ENCODE measurements at places on chromosomes 2 and 18.

- no peak for DNase-seq
Measured at GRCh38 chr2:119426801-119427395, 4.8 kb upstream of the TMEM37 start.

GRCh38 chr18:2547477-2548087 is 23.7 kb downstream of the METTL4 start:
- no peak for DNase-seq

- no peak for DNase-seq
Measured at GRCh38 chr2:7010391-7011054, 93.3 kb downstream of the RNF144A start.

GRCh38 chr2:161980976-161981375 is 93.0 kb downstream of the DPP4 start:
- no peak for DNase-seq

DNA sequence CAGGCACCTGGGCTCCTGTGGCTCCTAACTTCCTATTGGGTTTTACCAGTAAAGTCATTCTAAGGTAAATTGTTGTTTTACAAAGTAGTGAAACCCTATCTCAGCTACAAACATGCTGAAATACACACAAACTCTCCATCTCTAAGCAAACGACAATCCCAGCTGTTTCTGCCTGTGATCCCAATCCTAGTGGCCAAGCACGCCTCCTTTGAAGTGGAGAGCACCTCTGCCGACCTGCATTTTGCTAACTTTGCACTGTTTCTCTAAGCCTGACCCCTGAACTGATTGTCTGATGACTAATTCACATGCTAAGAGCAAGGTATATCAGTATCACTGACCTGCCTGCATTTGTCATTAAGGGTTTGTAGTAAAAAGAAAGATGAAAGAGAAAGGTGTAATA is 124.3 kb downstream of the PAX3 start:
- DNase-seq, result no peak

- DNase-seq, result no peak
Measured at GRCh38 chr2:238425979-238426567, 654 bp upstream of the ASB1 start.

DNA sequence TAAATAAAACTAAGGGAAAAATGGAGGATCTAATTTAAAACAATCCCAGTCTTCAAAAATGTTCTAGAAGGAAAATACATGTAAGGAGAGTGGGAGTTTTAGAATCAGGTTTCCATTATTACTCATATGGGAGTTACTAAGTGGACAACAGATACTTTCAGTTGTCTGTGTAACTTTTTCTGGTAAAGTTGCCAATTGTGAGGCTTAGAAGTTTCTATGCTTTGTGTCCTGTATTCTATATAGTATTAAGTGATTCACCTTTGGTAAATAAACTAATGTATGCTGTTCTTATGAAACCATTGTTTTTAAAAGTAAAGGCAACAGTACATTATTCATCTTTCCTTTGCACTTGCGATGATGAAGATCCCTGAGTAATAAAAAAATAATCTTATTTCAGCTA is 274.9 kb downstream of the NR4A2 start:
- DNase-seq, result no peak

DNA sequence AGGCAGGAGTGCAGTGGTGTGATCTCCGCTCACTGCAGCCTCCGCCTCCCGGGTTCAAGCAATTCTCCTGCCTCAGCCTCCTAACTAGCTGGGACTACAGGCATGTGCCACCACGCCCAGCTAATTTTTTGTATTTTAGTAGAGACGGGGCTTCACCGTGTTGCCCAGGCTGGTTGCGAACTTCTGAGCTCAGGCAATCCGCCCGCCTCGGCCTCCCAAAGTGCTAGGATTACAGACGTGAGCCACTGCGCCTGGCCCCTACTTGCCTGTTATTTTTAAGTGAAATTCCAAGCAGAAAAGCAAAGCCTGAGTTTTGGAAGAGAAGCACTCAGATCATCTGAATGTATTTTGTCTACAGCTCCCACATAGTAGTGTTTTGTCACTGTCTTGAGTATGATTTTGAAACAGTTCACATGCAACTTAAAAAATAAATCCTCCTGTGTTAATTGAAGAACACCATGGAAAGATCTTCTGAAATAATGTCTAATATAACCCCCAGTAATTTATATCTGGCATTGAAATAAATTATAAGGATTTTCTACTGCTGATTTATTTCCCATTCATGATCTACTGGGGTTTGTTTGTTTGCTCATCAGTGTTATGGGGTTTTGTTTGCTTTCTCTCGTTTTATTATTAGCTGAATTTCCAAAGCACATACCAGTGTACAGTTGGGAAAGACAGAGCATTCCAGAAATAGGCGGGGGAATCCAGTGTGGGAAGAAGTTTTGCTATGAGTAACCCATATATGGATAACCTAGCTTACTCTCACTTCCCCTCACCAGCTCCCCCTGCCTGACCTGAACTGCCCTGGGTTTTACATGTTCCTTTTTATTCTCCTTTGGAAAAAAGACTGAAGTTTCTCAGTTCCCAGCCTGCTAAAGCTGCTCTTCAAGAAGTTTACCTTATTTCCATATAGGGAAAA is 80.1 kb upstream of the MAP3K20 start:
- no peak for DNase-seq

All from activated B cell treated with CpG ODN at 0.5 μM for 24 hours (primary cell).